Fibroblast of skin of back (primary cell): ENCODE measurements at places on chromosomes 1 and 21.
A peak's percentile ranks its signal among the peaks of the same experiment; 100 is the strongest.

DNA sequence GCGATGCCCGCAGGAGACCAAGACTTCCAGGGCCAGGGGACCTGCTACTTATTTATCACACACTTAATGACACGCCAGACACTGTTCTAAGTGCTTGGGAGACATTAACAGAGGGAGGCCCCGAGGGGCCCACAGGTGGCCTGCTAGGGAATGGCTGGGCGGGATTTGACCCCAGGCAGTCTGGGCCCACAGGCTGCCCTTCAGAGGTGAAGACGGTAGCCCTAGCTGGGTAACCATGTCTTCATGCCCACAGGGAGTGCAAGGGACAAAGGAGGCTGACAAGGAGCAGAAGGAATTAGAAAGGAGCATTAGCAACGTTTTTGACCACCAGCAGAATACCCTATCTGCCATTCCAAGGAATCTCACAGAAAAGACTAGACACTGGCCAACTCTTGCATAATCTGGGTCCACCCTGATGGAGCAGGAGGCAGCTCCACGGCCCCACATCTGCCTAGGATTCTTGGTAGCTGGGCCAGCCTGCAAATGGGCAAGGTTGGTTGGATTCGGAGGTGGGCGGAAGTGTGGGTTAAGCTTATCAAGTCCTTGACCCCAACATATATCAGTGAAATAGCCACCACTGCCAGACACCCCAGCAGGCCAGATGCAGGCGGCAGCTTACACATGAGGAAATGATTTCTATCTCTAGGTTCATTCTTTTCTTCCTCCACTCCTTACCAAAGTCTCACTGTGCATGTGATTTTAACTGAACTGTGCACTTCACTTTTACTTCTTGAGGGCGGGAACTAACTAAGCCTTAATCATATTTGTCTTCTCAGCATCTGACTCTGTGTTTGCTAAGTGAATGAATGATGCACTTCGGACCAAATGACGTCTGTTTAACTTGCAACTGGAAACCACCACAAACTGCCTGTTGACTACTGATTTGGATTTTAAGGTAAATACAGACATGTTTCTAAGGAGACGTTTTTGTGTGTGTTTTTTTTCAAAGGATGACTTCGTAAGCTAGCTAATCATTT, 3.4 kb upstream of the ETS2 start:
- DNase-seq: no peak

GRCh38 chr1:17183388-17184160, 21.4 kb upstream of the PADI1 start:
- DNase-seq: no peak

DNA sequence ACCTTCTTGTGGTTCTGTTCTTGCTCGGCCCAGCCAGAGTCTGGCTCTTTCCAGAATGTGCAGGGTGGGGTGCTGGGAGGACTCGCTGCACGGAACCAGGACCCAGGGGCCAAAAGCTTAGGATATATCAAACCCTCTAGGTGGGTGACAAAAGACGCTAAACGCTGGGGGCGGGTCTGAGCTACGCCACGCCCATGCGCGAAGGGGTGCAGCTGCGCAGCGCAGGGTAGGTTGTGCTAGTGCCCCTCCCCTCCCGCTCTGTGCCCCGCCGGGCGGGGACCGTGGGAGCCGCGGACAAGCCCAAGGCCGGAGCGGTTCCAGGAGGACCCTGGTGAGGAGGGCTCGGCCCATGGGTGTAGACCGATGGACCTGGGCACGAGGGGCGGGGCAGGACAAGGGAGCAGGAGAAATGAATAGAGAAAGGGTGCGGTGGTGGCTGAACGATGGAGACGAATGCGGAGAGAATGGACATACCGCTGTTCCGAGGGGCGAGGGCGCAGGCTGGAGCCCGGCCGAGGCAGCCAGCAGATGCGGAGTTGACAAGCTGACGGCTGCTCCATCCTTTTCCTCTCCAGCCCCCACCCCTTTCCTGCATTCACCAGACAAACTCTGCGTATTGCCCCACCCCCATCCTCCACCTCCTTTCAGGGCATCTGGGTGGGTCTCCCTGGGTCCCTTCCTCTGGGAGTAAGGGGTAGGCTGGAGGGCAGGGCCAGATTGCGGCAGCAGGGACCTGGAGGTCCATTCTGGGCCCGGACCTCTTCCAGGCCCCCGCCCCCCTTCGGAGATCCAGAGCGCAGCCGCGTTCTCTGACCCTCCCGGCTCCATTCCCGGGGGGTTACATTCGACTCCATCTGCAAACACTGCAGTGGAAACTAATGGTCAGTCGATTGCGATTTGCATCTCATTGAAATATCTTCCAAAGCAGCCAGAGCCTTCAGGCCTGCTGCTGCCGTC, at the start of gene RUSC1:
Gene RUSC1 (plus strand): TSS at position 234 of the 957 bp plus-strand sequence. CDS start 880 bp downstream, outside the sequence.
- peak; percentile 58 for DNase-seq

DNA sequence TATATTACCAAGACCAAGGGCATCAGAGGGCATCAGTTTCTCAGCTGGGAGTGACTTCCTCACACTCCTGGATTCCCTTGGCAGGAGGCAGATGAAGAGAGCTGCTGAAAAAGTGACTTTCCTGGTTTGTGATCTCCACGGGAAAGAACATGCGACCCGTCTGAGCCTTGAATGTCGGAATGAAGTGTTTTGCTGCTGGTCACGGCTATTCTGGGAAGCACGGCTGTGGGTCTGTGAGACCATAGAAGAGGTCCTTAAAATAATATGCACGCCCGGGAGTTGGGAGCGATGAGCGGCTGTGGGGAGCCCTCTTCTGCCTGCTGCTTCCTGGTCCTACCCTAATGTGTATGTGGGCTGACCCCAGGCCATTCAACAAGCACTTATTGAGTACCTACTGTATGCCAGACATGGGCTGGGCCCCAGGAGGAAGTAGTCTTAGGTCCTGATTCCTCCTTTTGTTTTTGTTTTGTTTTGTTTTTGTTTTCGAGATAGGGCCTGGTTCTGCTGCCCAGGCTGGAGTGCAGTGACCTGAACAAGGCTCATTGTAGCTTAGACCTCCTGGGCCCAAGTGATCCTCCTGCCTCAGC, 13.2 kb upstream of the UMODL1 start:
- DNase-seq: no peak

DNA sequence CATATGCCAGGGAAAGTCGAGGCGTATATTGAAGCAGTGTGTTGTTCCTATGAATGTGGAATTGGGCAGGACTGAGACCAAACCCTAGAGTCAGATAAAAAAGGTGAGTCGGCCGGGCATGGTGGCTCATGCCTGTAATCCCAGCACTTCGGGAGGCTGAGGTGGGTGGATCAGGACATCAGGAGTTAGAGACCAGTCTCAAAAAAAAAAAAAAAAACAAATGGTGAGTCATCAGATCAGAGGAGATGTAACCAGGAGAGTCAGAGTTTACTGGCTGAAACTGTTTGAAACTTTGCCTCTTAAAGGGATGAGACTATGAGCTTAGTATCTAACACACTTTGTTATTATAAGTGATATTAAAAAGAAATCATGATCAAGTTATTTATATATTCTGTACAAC, 26.4 kb upstream of the SYCP1 start:
- peak; percentile 12 for DNase-seq

DNA sequence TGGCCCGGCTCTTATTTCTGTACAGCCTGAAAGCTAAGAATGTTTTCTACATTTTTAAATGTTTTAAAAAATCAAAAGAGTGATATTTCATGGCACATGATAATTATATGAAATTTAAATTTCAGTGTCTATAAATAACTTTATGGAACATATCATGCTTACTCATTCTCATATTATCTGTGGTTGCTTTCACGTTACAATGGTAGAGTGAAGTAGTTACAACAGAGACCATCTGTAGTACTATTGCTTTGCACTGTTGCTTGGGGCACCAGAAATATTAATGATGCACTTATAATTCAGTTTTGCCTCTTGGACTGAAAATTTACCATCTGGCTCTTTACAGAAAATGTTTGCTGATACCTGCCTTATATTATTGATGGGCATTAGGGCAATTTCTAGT, 481.6 kb downstream of the PLPP3 start:
- DNase-seq: peak; percentile 46

DNA sequence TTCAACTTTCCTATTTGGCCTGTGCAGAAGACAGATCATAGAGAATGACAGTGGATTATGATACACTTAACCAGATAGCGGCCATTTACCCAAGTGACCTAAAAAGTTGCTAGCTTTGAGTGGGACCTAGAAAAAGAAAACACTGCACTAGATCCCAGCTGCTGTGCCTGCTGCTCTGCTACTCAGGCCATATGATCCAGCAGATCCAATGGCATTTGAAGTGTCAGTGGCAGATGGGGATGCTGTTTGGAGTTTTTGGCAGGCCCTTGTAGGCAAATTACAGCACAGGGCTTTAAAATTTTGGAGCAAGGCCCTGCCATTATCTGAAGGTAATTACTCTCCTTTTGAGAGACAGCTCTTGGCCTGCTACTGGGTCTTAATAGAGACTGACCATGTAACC, 74.0 kb upstream of the KCNE2 start:
- no peak for DNase-seq

DNA sequence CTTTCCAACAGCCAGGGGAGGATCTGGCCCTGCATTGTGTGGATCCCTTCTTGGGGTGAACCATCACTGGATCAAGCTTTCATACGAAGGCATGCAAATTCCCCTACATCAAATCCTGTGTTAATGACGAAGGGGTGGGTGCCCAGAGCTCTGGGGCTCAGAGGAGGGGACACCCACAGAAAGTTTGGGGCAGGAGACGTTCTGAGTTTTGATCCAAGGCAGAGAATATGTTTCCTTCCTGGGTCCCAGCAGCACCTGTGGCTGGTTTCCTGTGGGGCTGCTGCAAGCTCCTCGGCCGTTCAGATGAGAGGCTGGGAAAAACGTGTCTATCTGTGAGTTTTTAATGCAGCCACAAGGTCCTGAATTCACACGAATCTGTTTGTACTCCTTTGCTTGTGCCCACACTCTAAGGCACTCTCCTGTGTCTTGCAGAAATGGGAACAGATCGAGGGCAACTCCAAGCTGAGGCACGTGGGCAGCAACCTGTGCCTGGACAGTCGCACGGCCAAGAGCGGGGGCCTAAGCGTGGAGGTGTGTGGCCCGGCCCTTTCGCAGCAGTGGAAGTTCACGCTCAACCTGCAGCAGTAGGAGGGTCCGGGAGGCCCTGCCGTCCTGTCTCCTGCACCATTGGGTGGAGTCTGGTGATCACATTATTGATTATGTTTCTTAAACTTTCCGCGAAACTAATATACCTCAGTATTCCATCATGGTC, 147.1 kb downstream of the PGBD5 start:
- no peak for DNase-seq

GRCh38 chr21:39098696-39099200, 84.5 kb downstream of the PSMG1 start:
- DNase-seq: no peak

DNA sequence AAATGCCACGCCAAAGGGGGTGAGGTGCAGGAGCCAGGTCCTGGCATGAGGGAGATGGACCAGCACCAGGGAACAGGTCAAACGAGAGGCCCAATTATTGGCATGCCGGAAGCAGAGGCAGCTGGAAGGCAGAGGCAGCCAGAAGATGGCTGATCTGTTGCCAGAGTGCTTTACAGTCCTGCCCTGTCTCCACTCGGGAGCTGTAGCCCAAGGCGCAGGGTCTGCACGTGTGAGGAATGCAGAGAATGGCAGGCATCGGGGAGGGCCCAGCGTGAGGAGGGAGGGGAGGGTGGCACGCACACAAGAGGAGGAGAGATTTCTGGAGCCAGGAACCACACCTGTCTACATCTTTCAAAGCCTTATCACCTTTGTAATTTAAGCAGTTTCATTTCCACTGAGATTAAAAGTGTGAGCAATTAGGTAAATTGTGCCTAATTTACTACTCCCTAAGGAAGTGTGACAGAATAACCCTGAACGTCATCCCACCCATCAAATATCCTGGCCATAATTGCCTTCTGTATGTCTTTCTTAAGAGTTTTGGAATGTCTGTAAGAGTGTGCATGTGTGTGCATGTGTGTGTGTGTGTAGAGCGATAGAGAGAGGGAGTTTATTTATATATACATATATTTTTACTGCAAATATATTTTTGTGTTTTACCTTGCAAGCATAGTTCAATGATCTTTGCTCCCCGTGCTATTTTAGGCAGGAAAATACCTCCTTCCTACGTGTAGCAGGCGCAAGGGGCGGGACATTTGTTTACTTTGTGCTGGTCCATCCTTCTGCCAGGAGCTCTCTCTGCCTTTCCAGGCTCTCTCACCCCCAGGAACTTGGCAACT, 125.5 kb upstream of the SERBP1 start:
- no peak for DNase-seq

GRCh38 chr21:34043333-34043732, 30.0 kb upstream of the MRPS6 start:
- DNase-seq: no peak

DNA sequence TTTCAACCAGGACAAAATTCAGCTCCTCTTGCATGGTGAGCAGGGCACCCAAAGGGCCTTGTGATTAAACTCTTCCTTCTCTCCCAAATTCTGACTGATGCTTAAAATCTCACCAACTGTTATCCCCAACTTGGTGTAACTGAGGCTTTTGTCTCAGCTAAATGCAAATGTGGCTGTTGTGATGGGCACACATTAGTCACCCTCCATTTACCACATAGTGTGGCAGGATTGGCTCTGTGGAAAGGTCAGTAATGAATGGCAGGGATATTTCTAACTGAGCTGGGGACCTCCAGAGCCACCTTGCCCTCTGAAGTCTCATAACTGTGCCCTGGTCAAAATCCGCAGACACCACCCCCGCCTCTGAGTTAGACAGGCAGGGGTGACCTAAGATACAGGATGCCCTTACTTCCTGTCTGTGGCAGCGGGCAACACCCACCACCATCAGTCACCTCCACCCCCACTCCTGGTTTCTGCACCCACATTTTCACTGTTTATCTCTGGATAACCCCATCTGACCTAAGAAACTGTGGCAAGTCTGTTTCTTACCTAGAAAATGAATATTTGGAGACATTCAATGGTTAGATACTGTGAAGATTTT, 25.4 kb upstream of the RGS16 start:
- DNase-seq: no peak

DNA sequence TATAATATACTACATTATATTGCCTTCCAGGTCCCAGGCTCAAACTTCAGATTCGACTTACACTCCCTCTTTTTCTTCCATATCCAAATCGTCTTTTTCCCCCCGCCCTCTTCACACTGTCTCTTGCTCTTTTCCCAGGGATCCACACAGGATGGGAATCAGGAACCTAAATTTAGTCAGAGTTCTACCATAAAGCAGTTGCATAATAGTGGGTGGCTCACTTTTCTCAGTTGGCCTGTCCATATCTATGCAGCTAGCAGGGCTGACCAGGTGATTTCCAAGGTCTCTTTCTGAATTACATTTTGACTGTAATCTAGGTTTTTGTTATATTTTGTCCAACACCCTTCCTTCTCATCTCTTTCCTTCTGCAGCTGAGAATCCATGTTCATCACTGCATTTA, 7.7 kb upstream of the BCAS2 start:
- no peak for DNase-seq

DNA sequence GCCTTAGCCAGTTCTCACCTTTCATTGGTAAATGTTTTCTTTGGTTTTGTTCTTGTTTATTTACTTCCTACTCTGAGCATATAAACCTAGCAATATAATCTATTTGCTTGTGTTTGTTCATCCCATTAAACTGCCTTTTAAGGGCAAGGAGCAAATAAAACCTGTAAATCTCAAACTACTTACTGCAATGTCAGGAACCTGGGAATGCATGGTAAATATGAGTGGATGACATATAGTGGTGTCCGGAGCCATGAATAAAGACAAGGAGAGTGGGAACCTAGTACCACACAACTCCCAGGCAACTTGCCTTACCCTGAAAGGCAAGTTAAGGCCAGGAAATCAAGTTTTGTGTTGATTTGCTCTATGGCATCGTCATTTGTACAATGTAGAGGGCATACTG, 1133.7 kb upstream of the NCAM2 start:
- no peak for DNase-seq

GRCh38 chr1:109761227-109762038, 2.3 kb downstream of the EPS8L3 start:
- no peak for DNase-seq
